ENCODE measurements at places on chromosomes 3 and 15. TPM values are rescaled to one million over a fixed set of nuclear protein-coding genes. Genes with fewer than 3 reads are reported as not detected.

Gene TMEM40
- not detected for total RNA-seq

Gene ERICH6
- total RNA-seq: not detected

Gene VEPH1
- total RNA-seq: not detected

Gene IFT57
- 27.0 TPM for total RNA-seq

- DNase-seq: no peak
Measured at GRCh38 chr3:32641356-32641755, 43.6 kb upstream of the CNOT10 start.

- DNase-seq: no peak
Measured at GRCh38 chr3:192122832-192123594, 604.3 kb downstream of the FGF12 start.

DNA sequence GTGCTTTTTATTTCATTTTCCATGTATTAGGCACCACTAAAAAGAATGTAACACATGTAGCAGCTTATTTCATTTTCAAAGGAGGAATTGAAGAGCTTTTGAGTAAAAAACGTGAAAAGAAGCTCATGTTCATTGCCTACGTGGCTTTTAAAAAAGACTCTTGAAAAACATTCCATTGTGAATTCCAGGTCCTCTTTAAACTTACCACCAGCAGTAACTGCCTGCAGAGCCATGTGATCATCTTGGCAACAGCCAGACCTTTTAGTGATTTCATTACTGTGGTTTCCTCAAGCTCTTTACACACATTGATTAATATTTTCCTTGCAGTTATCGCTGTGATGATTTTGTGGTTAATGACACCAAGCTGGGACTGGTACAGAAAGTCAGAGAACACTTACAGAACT, 43.8 kb upstream of the FBXL22 start:
- no peak for DNase-seq

GRCh38 chr3:175381685-175382084, 522.6 kb downstream of the NAALADL2 start:
- no peak for DNase-seq

GRCh38 chr3:155895379-155895900, 25.0 kb downstream of the GMPS start:
- DNase-seq: no peak

- no peak for DNase-seq
Measured at GRCh38 chr3:186352369-186352768, 9.7 kb downstream of the DGKG start.

GRCh38 chr3:134952371-134952770, 157.3 kb downstream of the EPHB1 start:
- no peak for DNase-seq

DNA sequence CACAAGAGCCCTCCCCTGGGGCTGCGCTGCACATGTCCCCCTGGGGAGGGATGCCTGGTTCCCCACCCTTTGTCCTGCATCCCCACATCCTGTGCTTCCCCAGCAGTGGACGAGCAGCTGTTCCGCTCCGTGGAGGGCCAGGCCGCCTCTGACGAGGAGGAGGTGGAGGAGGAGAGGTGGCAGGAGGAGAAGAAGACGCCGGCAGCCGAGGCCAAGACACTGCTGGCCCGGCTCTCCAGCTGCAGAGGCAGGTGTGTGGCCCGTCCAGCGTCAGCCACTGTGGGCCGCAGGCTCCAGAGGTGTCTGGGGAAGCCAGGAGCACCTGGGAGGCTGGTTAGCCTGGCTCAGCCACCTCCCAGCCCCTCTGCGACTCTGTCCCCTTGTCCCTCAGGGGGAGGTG, 27.9 kb upstream of the GP9 start:
- no peak for DNase-seq
